ENCODE measurements at places on chromosomes 11 and 22. TPM values are rescaled to one million over a fixed set of nuclear protein-coding genes. Genes with fewer than 3 reads are reported as not detected.

The SLC15A3 gene
- 10.6 TPM for total RNA-seq

The GDPD4 gene
- not detected for total RNA-seq

The LBHD1 gene
- 2.7 TPM for total RNA-seq

The BCR gene
- 47.4 TPM for total RNA-seq

The SMCO4 gene
- total RNA-seq, result 13.9 TPM

The TTLL8 gene
- not detected for total RNA-seq

The NAALAD2 gene
- 5.6 TPM for total RNA-seq

The CEP164 gene
- 48.1 TPM for total RNA-seq

The VWCE gene
- total RNA-seq, result 0.11 TPM

The CCDC73 gene
- total RNA-seq, result not detected

The LUZP2 gene
- total RNA-seq, result 0.11 TPM

The RAG2 gene
- not detected for total RNA-seq

The BBOX1 gene
- total RNA-seq, result not detected

The C1QTNF4 gene
- 0.25 TPM for total RNA-seq

The PTPN5 gene
- not detected for total RNA-seq

The ARRB1 gene
- 3.2 TPM for total RNA-seq

The C11orf65 gene
- total RNA-seq, result 1.5 TPM

The PKP3 gene
- 0.87 TPM for total RNA-seq

The NAGA gene
- 43.2 TPM for total RNA-seq

The SLC6A5 gene
- total RNA-seq, result not detected

The NLRP10 gene
- 10.7 TPM for total RNA-seq

The MS4A7 gene
- not detected for total RNA-seq

The INS gene
- not detected for total RNA-seq

The PAMR1 gene
- total RNA-seq, result 512 TPM

The FREY1 gene
- 0.89 TPM for total RNA-seq

The PHLDA2 gene
- 7.6 TPM for total RNA-seq

The GPR137 gene
- total RNA-seq, result 5.3 TPM

The POU2AF1 gene
- not detected for total RNA-seq

The OR8G5 gene
- total RNA-seq, result not detected

The CARD16 gene
- total RNA-seq, result 5.2 TPM

The C22orf42 gene
- not detected for total RNA-seq

The PANX2 gene
- total RNA-seq, result 0.66 TPM

The MMP27 gene
- not detected for total RNA-seq

The OR52E8 gene
- total RNA-seq, result not detected

The PICK1 gene
- total RNA-seq, result 12.2 TPM

The XKR3 gene
- total RNA-seq, result not detected

All from uterine smooth muscle cell (primary cell).